ENCODE measurements at places on chromosomes 13 and 19. TPM values are rescaled to one million over a fixed set of nuclear protein-coding genes. Genes with fewer than 3 reads are reported as not detected.

Gene SMIM24
- 0.49 TPM for total RNA-seq

Gene CAPN12
- total RNA-seq = 4.9 TPM

Gene KLK3
- not detected for total RNA-seq

Gene ZIK1
- total RNA-seq = 4.6 TPM

Gene WDR88
- total RNA-seq = not detected

Gene NCR1
- not detected for total RNA-seq

Gene MPND
- total RNA-seq = 12.6 TPM

Gene CADM4
- total RNA-seq = 0.53 TPM

Gene NLRP7
- not detected for total RNA-seq

Gene GRIK5
- total RNA-seq = 1.7 TPM

Gene ZNF765
- total RNA-seq = 10.9 TPM

Gene POLD1
- 227 TPM for total RNA-seq

Gene ZNF579
- 7.2 TPM for total RNA-seq

Gene LPAR2
- 21.6 TPM for total RNA-seq

Gene ZNF615
- 9.0 TPM for total RNA-seq

Gene TLE2
- 4.7 TPM for total RNA-seq

Gene SMIM17
- not detected for total RNA-seq

Gene ICAM4
- 0.23 TPM for total RNA-seq

Gene CRX
- not detected for total RNA-seq

Gene FZR1
- 50.7 TPM for total RNA-seq

Gene ZNF730
- total RNA-seq = 3.8 TPM

Gene MCF2L
- total RNA-seq = 8.7 TPM

Gene WBP4
- 16.2 TPM for total RNA-seq

Gene ZNF418
- 4.6 TPM for total RNA-seq

Gene FPR1
- total RNA-seq = not detected

Gene LPAR6
- total RNA-seq = 7.9 TPM

Gene HIPK4
- not detected for total RNA-seq

Gene INSL3
- total RNA-seq = 9.7 TPM

Gene AMER2
- total RNA-seq = not detected

Gene PRR22
- total RNA-seq = 5.3 TPM

Gene HPN
- 0.09 TPM for total RNA-seq

Gene ZNF471
- total RNA-seq = 1.5 TPM

Gene ZNF878
- 1.1 TPM for total RNA-seq

Gene ZNF528
- 8.6 TPM for total RNA-seq

Gene NAPA
- total RNA-seq = 54.2 TPM

Gene KBTBD7
- total RNA-seq = 4.5 TPM

Gene ZNF296
- 3.1 TPM for total RNA-seq

Gene ZNF100
- total RNA-seq = 27.0 TPM

Gene CEACAM16
- total RNA-seq = not detected

Gene NLRP4
- not detected for total RNA-seq

Gene RFPL4A
- total RNA-seq = not detected

Gene MICU2
- total RNA-seq = 28.4 TPM

Gene DHRS12
- total RNA-seq = 4.9 TPM

Gene NPAS1
- total RNA-seq = not detected

Gene KCNJ14
- total RNA-seq = 1.1 TPM

Gene KLK12
- total RNA-seq = not detected

Gene FGF22
- total RNA-seq = not detected

Gene CYP4F3
- 0.19 TPM for total RNA-seq

Gene POU2F2
- total RNA-seq = 62.8 TPM

Gene ZNF208
- total RNA-seq = 3.4 TPM

Gene DACT3
- 2.9 TPM for total RNA-seq
